ENCODE measurements at places on chromosomes 16 and 17. TPM values are rescaled to one million over a fixed set of nuclear protein-coding genes. Genes with fewer than 3 reads are reported as not detected.
A peak's percentile ranks its signal among the peaks of the same experiment; 100 is the strongest.

CD300A gene
- not detected for total RNA-seq

DNA sequence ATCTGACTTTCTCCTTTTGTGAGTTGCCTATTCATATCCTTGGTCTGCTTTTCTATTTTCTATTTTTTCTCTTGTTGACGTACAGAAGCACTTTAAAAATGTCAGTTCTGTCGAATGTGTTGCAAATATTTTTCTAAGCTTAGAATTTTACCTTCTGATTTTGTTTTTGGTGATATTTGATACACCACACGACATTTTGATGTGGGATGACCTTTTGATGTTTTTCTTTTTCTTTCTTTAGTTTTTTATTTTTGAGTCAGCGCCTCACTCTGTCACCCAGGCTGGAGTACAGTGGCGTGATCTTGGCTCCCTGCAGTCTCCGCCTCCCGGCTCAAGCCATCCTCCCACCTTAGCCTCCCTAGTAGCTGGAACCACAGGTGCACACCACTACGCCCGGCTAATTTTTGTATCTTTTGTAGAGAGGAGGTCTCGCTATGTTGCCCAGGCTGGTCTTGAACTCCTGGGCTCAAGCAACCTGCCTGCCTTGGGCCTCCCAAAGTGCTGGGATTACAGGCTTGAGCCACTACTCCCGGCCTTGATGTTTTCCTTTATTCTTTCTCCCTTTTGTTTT is 39.6 kb downstream of the WSB1 start:
- DNase-seq, result peak; percentile 47

DNA sequence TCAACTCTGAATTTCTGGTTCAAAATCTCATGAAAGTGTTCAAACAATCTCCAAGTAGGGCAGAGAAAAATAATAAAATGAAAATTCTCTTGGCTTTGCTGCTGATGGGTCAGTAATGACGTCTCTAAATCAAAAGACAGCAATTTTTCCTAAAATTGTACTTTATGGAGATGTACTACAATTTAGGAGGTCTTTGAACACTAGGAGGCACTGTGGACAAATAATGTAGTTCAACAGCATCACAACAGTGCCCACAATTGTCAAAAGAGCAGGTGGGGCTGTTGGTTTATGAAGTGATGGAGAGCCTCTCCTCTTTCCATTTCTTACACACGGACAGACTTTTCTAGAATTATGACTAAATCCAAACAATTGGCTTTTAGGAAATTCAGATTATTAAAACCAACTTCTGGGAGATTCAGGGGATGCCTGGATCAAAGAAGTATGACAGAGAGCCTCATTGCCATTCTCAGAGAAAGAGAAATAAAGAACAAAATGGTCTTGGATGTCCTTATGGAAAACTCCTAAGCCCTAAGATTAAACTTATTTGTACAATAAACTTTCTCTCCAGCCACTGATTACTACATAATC is 23.8 kb downstream of the EZH1 start:
- DNase-seq, result no peak

DNA sequence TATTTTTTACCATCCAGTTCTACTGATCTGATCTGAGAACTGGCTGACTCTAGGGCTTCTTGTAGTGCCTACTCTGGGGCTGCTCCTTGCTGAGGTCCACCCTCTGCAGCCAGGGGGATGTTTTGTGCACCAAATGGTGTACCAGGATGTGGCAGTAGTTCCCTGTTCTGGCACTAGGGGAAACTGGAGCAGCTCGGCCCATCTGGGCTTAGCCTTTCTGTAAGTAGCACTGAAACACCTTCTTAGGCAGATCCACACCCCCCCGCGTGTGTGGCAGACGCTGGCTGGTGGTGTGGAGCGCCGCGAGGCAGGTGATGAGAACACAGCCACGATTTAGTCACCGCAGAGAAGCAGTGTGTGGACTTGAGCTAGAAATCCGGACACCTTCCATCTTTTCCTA is 17.0 kb downstream of the DUSP14 start:
- DNase-seq, result peak; percentile 90

DNA sequence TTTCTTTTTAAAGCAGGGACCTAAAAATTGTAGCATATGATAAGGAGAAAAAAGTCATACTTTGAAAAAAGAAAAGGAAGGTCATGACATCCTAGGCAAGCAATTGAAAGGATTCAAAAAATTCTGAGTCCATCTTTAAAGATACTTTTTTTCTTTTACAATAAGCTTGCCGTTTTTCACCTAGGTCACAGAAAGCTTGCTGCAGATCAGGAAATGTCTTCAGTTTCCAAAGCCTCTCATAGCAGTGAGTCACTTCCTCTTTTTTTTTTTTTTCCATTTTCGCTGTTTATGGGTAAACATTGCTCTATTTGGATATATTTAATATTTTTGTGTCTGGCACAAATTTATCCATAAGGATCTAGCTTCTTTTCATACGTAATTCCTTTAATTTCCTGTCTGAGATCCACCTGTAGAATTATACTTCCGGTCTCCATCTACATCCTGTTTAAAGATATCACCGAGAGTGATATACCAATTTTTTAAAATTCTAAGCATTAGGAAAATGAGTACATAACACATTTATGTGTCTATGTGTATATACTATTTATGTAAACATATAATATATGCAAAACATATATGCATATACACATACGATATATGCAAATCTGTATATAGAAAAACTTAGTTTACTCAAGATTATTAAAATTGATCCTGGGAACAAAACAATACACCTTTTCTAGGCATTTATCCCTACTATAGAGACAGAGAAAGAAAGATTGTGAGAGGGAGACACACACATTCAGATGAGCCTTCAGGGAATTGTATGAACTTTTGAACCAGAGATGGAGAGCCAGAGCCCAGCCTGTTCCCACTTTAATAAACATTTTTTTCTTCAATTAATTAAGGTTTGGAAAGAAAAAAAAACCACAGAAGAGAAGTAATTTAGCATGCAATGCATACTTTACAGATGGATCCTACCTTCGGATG is 134.4 kb downstream of the SKAP1 start:
- no peak for DNase-seq

- no peak for DNase-seq
Measured at GRCh38 chr17:5745111-5745813, 161.0 kb upstream of the NLRP1 start.

GRCh38 chr16:30700491-30700890 is 1.5 kb downstream of the SRCAP start:
- no peak for DNase-seq
